ENCODE measurements at places on chromosomes 16 and 17.

DNA sequence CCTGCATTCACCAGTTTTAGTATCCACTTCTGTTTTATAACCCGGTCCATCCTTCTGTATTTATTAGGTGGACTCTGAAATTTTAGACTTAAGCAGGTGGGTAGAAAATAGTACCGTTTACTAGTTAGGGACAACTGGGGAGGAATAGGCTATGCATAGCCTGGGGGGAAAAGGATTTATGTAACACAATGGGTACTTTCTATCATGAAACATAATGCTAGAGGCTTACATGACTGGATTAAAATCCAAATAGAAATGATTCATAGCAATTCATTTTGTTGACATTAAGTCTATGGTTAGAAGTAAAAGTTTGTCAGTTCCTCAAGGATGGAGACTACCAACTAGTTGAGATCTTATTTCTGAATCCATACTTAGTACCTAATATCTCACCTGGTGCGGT is 18.6 kb downstream of the GAN start:
- DNase-seq: no peak

GRCh38 chr16:86050111-86050510 is 151.1 kb downstream of the IRF8 start:
- DNase-seq: no peak

DNA sequence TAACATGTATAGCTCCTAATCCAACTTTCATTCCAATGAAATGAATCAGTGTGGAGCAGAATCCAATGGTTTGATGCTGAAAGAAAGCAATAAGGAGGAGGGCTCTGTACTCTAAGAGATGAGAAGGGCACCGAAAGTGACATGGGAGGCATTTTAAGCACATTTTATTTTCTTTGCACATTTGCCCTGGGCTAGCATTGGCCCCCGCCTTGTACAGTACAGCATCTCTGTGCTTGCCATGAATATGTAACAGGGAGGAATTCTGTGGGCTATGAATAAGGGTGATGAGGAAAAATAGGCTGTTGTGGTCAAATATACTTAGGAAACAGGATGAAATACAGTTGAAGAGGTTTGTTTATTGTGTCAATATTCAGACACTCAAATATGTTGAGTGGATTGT is 45.2 kb upstream of the SHISA6 start:
- no peak for DNase-seq

GRCh38 chr17:74049967-74050458 is 153.5 kb upstream of the RPL38 start:
- no peak for DNase-seq

GRCh38 chr16:86072328-86073102 is 173.6 kb downstream of the IRF8 start:
- peak; percentile 11 for DNase-seq

GRCh38 chr16:56726283-56726682 is 3.6 kb upstream of the NUP93 start:
- DNase-seq: no peak

DNA sequence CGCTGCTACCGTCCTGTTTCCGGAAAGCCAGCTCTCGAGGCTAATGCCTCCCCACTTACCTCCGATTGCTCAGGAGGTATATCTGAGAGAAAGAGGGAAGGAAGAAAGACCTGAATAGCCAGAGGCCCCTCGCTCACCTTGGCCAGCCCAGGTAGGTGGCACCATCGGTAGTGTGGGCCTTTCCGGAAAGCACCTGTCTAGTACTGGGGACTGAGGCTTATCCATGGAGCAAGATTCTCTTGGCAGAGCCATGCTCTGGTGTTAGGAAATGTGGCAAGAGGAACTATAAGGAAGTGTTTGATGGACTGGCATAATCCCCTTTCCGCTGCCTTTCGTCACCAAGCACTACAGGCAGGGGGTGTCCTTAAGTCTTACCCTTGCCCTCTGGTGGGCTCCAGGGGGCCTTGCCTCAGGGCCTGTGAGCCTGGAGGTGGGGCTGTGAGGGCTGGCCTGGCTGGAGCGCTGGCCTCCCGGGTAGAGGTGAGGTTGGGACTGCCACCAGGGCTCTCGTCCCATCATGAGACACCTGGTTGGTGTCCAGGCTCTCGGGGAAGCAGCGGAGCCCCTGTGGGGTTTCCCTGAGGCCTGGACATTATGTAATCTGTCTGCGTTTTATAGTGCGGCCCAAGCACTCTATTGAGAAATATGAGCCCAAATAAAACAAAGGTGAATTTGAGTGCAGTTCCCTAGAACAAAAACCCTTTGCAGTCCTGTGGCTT is 2.9 kb downstream of the CMIP start:
- DNase-seq: no peak

DNA sequence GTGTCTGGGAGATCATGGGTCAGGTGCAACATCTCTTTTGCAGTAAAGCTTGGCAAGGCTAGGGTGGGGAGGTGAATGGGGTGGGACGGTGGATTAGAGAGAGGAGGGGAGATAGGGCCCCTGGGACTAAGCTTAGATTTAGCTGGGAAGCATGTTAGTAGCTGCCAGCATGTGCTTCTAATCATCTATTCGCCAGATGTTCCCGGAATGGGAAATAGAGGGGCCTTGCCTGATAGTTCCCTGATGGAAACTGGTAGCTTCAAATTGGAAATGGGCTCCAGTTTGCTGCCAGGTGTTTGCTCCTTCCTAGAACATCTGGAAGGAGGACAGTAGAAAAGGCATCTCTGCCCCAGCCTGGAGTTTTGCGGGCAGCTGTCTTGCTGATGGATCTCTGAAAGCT is 176.1 kb downstream of the CCDC182 start:
- DNase-seq: no peak

DNA sequence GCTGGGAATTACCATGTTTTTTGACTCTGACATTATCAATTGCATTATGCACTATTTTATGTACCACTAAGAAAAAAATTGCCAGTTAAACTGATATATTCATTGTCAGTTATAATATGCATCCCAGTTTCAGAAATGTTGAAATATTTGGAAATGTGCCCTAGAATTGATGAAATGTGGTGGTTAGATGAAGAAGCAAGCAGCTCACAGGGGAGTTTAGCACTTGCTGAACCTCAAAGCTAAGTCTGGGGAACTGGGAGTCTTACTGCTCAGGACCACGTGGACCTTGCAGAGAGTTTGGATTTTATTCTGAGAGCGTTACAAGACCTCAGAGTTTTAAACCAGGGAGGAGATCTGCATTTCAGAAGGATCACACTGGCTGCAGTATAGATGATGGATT is 67.9 kb downstream of the TNRC6C start:
- DNase-seq: no peak

DNA sequence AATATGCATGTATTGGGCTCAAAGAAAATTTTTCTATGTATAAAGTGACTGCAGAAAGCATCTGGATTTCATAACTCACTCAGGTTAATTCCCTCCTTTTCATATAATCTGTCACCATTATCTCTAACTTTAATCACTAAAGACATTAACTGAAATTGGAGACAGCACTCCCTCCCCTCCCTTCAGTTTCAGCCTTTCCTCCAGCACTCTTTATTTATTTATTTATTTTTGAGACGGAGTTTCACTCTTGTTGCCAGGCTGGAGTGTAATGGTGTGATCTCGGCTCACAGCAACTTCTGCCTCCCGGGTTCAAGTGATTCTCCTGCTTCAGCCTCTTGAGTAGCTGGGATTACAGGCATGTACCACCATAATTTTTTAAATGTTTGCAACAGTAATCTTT is 43.1 kb downstream of the CDH8 start:
- no peak for DNase-seq

GRCh38 chr17:44324092-44324570 is 492 bp downstream of the SLC25A39 start:
- no peak for DNase-seq

DNA sequence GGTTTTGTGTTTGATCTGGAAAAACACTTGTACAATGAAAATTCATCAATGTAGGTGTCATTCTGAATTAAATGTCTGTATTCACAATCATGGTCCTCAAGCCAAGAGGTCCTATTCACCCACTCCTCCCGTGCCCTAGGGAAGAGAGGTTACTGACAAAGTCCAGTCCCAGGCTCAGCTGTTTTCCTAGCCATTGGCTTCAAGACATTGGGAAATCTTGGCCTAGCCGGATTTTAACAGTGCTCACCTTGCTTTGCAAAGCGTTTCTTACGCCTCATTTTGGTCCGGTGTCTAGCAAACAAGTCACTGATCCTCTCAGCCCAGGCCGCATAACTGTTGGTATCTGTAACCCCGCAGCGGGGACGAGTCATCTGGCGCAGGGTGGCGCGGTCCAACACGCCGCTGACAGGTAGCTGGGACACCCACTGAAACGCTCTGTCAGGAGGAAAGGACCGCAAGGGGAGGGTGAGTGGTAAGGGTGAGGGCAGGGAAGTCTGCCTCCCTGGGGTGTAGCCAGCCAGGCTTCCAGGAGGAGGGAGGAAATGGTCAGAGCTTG is 16.7 kb downstream of the MMP28 start:
- DNase-seq: no peak

DNA sequence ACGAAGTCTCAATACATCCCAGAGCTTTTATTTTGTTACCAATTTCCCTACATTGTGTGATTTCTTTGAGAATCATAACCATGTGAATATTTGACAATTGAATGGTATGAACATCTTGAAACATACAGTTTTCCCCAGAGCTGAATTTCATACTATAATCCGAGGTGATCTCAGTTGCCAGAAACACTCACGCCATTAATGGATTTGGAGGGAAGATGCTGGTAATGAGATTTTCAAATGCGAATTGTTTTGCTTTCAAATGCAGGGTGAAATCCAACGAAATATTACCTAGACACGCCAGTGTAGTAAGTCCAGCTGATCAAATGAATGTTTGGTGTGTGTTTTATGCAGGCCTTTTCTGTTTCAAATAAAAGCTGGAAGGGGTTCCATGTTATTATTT is 277.8 kb upstream of the CDH5 start:
- no peak for DNase-seq

DNA sequence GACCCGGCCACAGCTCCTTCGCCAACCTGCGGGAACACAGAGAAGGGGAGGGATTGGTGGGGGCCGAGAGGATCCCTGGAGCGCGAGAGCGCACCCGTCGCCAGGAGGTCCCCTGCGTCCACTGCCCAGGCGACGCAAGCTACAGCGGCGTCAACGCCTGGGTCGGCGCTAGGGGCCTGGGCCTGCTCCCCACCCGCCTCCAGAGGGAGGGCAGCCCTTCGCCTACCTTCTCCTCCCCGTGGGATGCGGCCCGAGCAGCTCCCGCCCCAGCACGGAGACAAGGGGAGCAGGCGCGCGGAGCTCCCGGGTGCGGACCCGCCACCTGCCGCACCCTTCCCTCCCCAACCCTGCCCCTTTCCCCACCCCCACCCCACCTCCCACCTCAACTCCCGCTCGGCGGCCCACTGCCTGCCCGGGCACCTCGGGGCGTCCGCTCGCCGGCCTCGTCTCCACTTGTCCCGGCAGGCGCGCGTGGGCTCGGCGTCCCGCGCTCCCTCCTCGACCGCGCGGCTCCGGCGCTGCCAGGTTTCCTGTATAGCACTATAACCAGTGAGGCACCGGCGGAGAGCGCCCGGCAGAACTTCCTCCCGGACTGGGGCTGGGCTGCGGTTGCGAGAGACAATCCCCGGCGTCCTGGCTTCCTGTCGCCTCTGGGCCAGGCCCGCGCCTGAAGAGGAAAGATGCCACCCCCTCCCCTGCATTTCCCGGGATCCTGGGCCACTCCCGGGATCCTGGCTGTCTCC is 119.1 kb upstream of the SMURF2 start:
- no peak for DNase-seq

- peak; percentile 17 for DNase-seq
Observed at GRCh38 chr16:46857368-46857945, 26.5 kb upstream of the C16orf87 start.

GRCh38 chr17:8463099-8463498 is 27.4 kb downstream of the NDEL1 start:
- no peak for DNase-seq

- no peak for DNase-seq
Observed at GRCh38 chr17:80422981-80423380, 8.0 kb downstream of the ENDOV start.

GRCh38 chr16:75527825-75528299 is 8.0 kb downstream of the CHST5 start:
- DNase-seq: no peak
